ENCODE measurements at places on chromosomes 2 and 18.
A peak's percentile ranks its signal among the peaks of the same experiment; 100 is the strongest.

DNA sequence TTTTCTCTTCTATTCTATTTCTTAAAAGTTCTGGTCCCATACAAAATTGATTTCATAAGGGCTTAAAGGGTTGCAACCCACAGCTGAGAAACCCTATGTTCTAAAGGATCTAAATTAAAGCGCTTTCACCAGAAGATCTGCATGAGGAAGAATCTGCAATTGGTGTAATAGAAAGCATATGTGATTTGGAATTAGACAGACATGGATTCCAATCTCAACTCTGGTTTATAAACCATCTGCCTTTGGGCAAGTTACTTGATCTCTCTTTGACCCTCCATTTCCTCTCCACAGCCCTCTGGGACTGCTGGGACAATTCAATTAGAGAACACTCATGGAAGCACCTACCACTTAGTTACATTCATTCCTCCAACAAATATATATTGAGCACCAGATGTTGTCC is 178.7 kb downstream of the ANTXR1 start:
- DNase-seq: no peak

- DNase-seq: no peak
These were observed 227.9 kb downstream of the CDH2 start for GRCh38 chr18:27948986-27949385.

DNA sequence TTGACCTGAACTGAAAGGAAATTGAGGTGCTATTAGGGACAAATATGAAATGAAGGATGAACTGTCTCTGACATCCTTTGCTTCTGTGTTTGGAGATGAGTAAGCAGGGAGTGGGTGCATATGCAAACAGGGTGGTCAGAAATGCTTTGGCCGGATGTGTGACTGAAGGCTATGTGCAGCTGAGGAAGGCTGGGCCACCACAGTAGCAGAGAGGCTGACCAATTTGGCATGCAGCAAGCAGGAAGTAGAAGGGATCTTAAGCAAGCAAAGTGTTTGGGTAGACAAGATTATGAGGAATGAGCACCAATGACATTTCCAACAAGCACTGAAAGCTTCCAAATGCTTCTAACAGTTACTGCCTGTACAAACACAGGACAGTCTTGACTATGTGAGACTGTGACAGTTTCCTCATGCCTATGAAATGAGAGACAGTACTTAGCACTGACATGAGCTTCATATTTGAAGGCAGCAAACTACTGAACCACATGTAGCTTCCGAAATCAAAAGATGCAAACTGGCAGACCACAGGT is 3.3 kb upstream of the ACTR3 start:
- DNase-seq: peak; percentile 59

DNA sequence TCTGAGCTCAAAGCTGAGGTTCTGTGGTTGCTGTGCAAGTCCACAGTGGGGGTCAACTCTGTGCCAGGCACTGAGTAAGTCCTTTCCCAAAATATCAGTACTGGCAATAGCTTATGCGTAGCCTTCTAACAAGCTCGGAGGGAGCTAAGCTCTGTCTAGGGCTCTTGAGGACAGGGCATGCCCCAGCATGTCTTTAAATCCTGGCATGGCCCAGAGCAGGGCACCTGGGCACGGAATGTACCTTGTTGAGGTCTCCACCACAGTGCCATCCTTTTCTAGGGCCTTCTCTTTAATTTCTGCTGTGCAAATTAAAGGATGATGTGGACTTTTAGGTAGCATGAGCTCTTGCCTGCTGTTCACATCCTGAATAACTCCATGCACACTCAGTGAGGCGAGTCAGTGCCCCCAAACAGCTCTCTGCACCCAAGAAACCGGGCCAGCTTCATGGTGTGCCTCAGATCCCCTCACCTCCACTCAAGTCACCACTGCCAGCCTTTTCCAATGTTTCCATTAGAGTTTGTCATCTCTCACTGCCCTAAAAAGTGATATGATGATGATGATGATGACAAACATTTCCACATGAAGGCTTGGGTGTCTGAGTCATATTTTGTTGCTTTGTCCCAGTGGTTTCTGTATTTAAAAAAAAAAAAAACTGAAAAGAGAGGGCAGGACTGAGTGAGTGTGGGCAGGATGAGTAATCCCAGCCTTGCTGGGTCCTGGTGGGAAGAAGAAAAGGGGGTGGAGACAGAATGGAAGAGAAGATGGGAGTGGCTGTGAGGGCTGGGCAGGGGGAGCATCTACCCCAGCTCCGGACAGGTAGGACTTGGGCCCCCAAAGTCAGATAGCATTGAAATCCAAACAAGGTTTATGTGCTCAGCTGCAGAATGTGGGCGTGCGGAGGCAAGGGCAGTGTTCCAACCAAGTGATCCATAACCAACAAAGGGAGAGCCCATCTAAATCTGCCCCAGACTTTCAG is 78.9 kb downstream of the ZBTB7C start:
- no peak for DNase-seq

DNA sequence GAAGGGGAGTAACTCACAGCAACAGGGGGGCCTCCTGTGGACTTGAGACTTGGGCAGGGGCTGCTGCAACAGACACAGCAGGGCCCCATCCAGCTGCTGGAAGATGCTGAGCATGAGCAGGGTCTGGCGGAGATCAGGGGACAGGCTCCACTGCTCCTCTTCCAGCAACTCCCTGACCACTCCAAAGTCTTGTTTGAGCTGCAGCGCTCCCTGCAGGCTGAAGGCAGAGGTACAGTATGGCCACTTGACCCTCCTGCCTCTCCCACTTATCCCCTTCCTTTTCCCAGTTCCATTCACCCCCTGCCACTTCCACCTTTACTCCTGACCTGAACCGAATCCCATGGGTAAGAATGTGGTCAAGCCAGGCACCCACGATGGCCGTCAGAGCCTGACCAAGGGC is 2.4 kb upstream of the MRPL53 start:
- DNase-seq: no peak

GRCh38 chr2:189088591-189089205 is 90.9 kb downstream of the COL5A2 start:
- no peak for DNase-seq

GRCh38 chr2:30757749-30758148 is 49.5 kb downstream of the CAPN13 start:
- no peak for DNase-seq

DNA sequence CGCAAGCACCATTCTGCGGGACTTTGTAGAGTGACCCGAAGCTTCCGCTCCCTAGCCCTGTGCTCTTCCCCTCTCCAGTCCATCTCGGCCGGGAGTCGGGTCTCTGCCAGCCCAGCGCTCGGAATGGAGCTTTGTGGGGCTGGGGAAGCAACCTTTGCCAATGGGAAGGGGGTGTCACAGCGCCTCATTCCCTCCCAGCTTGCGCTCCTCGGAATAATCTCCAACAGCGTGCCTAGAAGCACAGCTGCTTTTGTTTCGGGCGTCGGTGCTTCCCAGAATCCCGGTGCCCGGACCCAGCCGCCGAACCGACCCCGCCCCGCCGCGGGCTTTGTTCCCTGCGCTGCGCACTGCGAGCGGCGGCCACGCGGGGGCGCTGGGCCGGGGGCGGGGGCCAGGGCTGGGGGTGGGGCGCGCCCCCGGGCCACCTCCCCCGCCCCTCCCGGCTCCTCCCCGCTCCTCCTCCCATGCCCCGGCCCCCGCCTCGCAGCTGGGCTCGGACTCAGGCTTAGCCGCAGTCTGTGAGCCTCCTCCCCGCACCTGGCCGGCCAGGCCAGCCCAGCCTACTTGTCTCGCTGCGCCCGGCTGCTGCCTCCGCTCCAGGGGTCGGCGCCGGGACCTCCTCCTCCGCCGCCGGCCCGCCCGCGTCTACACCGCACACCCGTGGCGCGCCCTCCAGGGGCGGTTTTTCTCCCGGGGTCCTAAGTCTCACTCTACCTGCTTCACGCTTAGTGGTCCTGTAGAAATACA is 77.7 kb upstream of the SMAD2 start:
- no peak for DNase-seq

DNA sequence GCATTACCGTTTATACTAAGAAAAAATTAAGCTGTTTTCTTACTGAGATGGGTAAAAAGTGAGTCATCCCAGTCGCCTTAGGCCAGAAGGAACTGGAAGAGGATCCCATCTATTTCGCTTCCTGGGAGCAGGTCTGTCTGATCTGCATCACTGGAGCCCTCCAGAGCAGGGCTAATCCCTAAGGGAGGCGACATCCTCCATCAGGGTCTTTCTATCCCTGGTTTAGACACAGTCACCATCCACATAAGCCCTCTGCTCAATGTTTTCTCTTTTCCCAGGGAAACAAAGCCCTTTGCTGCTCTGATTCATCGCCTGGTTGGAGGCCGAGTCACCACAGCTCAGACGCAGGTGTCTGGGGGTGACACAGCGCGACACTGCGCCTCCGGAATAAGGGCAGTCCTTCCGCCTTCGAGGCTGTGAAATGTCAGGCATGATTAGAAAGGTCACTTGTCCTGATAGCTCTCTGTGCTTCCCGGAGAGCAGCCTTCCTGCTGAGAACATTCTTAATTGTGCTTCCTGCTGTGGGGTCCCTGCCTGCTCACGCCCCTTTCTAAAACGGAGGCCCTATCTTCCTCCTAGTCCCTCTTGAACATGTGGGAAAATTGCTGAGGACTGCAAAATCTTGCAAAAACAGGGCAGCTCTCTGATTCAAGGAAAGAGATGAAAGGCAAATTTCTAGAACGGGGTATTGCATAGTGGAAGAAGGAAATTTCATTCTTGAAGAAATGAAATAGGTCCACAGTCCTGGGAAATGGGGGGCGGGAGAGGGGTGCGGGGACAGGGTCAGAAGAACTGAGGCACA is 56.3 kb downstream of the MARCHF4 start:
- DNase-seq: peak; percentile 49

GRCh38 chr2:179429060-179429471 is 164.4 kb upstream of the SESTD1 start:
- no peak for DNase-seq

DNA sequence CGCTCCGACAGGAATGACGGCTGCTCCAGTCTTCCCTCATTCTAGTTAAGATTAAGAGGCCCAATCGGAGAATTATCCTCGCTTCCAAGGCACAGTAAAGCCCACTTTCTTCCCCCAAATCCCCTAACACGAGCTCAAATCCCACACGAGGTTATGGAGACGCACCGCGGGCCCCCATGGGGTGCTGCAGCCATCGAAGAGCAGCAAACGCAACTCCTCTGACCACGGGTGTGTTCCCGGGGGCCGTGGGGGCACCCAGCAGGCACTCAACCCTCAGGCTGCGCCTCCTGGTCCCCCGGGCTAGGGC is 446 bp downstream of the COPS9 start:
- no peak for DNase-seq

DNA sequence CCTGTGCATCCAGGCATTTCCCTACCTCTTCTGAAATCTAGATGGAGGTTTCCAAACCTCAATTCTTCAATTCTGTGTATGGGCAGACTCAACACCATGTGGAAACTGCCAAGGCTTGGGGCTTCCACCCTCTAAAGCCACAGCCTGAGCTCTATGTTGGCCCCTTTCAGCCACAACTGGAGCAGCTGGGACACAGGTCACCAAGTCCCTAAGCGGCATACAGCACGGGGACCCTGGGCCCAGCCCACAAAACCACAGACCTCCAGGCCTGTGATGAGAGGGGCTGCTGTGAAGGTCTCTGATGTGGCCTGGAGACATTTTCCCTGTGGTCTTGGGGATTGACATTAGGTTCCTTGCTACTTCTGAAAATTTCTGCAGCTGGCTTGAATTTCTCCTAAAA is 255.4 kb downstream of the TDRD15 start:
- DNase-seq: no peak

GRCh38 chr2:63735263-63735662 is 106.4 kb upstream of the UGP2 start:
- DNase-seq: no peak

GRCh38 chr2:150505178-150505577 is 17.7 kb upstream of the RND3 start:
- no peak for DNase-seq

GRCh38 chr2:239918749-239919148 is 106.4 kb downstream of the NDUFA10 start:
- DNase-seq: no peak

GRCh38 chr2:28956415-28956826 is 24.7 kb upstream of the TOGARAM2 start:
- no peak for DNase-seq

- no peak for DNase-seq
These were observed 235.0 kb downstream of the CAMKMT start for GRCh38 chr2:44596537-44597320.
